ENCODE measurements at places on chromosomes 4 and X.

GRCh38 chr4:157992038-157992705, 180.7 kb downstream of the GASK1B start:
- DNase-seq = no peak

DNA sequence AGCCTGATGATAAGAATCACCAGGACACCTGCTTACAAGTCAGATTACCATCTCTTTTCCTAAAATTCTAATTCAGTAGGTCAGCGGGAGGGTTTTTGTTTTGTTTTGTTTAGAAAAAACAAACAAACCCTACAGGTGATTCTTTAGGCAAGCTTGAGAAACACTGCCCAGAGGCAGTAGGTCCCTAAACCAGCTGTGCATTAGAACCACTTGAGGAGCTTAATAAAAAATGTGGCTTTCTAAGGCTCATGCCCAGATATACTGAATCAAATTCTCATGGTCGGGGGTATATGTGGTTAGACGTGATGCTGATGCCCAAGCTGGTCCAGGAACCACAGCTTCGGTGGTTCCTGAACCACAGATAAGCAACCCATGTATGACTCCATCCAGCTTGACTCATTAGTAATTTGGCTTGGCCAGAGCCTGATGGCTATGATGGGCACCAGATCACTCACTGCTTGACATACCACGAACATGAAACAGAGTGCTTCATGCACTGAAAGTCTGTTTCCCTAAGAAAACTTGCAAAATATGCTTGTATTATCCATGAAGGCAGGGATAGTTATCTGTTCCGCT, 338.1 kb upstream of the F9 start:
- DNase-seq = no peak

DNA sequence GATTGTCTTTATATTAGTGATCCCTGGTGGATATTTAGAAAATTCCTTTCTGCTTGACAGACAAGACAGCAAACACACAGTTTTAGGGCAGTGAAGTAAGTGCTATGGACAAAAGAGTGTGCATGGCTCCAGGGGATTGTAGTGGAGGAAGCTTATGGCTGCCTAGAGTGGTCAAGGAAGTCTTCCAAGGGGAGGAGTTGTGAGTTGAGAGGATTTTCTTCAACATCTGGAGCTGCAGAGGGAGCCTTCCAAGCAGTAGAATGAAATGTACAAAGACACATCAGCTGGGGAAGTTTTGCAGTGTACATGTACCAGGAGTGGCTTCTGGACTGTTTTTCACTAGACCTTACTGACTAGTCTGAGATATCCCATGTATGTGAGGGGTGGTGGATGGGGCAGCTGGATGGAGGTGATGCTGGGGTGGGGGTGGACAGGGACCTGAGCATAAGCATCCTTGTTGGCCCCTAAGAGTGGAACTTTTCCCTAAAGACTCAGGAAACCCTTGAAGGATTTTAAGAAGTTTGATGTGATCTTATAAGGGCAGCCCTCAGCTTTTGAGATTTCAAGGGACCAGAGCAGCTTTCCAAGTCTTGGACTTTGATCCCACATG, 160.5 kb upstream of the TAPT1 start:
- DNase-seq = no peak

DNA sequence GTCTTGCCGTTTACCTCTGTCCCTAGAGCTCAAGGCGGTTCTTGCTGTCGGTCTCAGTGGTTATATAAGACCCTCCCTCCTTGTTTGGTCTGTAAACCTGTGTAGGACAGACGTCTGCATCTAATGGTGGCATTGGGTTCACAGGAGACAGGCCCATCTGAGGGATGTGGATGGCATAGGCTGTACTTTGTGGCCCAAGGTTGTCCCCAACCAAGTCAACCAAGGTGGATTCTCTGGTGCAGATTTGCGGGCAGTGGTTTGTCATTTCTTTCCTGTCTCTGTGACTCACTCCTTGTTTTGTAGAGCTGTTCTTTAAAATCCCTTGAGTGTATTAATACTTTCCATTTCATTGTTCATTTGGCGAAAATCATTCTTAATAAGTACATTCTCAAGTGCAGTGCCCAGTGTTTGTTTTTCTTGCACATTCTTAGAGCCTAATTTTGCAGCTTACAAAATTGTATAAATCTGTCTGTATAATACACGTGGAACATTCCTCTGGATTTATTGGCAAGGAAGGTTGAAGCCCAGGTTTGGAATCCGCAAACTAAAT, 68.0 kb upstream of the TLR2 start:
- no peak for DNase-seq

GRCh38 chr4:101954351-101954750, 163.8 kb downstream of the BANK1 start:
- no peak for DNase-seq

GRCh38 chrX:115650449-115650848, 89.5 kb downstream of the PLS3 start:
- DNase-seq = no peak

DNA sequence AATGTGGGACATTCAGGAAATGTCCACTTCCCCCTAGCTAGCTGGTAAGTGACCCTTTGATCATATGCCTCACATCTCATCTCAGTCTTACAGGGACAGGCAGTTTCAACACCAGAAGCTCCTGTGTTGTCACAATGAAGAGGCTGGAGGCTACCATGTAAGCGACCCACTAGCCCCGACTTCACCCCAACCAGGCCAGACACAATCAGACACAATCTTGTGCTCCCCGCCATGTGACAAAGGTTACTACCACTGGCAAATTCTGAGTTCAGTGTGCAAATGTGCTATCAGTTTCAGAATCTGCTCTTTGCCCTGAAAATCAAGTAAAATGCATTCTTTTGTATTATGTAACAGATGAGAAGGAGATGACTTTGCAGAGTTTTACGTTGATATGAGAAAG, 56.9 kb upstream of the STS start:
- no peak for DNase-seq

- no peak for DNase-seq
Observed at GRCh38 chr4:126937846-126938422, 694.8 kb upstream of the INTU start.

GRCh38 chrX:150761176-150761818, 68.1 kb downstream of the MTMR1 start:
- no peak for DNase-seq

GRCh38 chr4:183602557-183603027, 56.4 kb downstream of the RWDD4 start:
- DNase-seq = no peak

DNA sequence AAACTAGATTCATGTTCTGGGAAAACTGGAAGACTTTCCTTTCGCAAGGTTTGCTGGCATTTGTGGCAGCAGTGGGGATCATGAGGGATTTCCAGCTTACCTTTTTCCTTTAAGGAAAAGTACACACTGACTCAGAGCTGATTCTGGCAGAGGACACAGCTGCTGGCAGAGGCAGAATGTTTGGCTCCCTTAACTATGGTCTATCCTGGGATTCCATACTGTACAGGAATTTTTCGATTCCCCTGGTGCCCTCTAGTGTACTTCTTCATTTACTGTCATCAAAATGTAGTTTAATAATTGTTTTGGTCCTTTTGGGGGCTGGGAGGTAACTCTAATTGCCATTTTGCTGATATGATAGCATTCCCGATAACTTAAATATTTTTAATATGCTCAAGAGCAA, 152.7 kb downstream of the GABRG1 start:
- no peak for DNase-seq

- no peak for DNase-seq
Observed at GRCh38 chr4:155629183-155629825, 37.3 kb upstream of the GUCY1A1 start.

GRCh38 chr4:146285037-146285436, 70.7 kb downstream of the REELD1 start:
- no peak for DNase-seq

DNA sequence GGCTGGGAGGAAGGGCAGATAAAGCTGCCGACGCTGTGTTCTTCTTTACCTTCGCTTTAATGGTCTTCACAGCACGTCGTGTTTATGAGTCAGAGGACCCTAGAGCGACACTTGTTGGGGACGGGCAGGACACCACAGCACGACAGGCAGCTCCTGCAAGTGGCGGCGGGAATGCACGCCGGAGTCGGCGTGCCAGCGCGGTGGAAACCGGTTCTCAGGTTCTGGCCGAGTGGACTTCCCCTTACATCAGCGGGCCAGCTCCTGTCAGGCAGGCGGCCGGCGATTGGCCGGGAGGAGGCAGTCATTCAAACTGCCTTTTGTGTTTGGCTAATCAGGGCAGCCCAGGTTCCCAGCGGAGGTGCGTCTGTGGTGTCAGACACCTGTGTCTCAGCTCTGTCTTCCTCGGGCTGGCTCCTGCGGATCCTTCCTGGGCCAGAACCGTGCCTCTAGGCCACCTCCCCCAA, 150.9 kb downstream of the SHROOM3 start:
- DNase-seq = peak; percentile 14

GRCh38 chr4:131644619-131645018, 1504.5 kb upstream of the PCDH10 start:
- DNase-seq = no peak

- DNase-seq = no peak
Observed at GRCh38 chr4:1080961-1081688, 32.2 kb downstream of the RNF212 start.

DNA sequence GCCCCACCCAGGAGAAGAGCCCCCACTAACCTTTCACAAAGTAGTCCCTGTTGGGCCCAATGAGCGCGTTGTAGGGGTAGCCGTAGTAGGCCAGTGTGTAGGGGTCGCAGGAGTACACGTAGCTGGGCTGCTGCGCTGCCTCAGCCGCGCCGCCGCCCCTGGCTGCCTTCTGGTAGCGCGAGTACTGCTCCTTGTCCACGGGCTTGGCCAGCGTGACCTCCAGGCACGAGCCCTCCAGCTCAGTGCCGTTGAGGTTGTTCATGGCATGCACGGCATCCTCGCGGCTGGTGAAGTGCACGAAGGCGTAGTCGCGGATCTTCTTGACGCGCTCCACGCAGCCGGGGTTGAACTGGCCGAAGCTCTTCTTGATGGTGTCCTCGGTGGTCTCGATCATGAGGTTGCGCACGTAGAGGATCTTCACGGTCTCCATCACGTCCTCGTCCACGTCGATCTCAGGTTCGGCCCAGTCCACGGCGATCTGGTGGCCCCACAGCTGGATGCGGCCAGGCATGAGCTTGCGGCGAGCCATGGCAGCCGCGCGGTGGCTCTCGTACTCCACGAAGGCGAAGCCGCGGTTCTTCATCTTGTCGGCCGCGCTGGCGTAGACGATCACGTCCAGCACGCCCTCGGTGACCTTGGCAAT, 102.7 kb downstream of the CHRNA9 start:
- no peak for DNase-seq

- DNase-seq = no peak
Observed at GRCh38 chr4:127533028-127533700, 99.6 kb upstream of the INTU start.

- DNase-seq = no peak
Observed at GRCh38 chr4:46081674-46082073, 42.2 kb downstream of the GABRG1 start.

DNA sequence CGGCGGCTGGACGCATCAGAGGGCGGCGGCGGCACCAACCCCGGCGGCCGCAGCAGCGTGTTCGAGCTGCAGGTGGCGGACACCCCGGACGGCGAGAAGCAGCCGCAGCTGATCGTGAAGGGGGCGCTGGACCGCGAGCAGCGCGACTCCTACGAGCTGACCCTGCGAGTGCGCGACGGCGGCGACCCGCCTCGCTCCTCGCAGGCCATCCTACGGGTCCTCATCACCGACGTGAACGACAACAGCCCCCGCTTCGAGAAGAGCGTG, 1.9 kb downstream of the PCDH7 start:
- no peak for DNase-seq

GRCh38 chrX:142978130-142978684, 47.5 kb upstream of the SPANXN4 start:
- no peak for DNase-seq

- DNase-seq = no peak
Observed at GRCh38 chr4:65508168-65508567, 162.1 kb downstream of the EPHA5 start.

- no peak for DNase-seq
Observed at GRCh38 chr4:119139822-119140252, 4.2 kb downstream of the MYOZ2 start.

DNA sequence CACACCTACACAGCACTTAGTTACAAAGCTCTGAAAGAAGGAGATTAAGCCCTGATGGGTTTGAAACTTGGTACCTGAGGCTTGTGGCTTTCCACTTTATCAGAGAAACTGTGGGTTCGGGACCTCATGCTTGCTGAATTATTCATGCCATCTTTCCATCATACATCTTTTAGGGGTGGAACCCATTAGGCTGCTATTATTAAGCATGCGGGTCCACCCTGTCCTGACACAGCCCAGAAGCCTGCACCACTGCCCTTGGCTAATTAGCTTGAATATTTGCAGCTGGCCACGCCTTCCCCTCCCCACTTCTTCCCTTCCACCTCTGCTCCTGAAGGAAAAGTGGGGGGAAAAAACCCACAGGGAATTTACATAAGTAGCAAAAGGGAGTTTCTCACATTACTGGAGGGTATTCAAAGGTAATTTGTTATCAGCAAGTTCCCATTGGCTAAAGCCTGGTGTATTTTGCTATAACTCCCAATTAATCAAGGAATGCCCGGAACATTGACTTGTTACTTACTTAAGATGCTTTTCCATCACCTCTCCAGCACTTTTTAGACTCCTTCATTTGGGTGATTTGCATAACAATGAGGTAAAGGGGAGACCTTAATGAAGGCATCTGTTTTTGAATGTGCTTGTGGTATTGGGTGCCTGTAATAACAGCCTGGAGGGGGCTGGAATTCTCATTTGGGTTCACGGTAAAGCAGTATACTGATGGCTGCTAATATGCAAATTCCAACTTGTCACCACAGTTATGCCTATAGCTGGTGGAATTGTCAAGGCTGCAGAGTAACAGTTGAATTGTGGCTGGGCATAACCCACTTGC, 231.7 kb upstream of the GATB start:
- no peak for DNase-seq

GRCh38 chrX:42996861-42997260, 218.9 kb upstream of the PPP1R2C start:
- no peak for DNase-seq

- no peak for DNase-seq
Observed at GRCh38 chr4:122633211-122633610, 12.3 kb upstream of the IL21 start.

- no peak for DNase-seq
Observed at GRCh38 chr4:76028350-76028765, 5.1 kb upstream of the CXCL10 start.

DNA sequence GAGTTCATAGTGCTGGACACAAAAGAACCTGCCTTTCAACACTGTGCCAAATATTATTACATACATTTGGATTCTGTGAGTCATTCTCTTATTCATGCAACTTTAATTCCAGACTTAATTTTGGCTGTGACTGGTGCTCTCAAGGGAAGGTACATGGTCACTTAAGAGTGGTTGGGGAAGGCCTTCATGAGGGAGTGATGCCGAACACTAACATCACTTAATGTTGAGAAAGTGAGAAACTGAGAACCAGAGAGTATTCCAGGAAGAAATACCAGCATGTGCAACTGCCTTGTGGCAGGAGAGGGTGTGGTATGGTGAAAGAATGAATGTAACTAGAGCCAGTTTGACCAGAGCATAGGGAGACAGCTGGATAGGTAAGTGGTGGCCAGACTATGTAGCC, 41.5 kb upstream of the FHDC1 start:
- DNase-seq = no peak

- DNase-seq = no peak
Observed at GRCh38 chrX:53362449-53362848, 60.0 kb downstream of the SMC1A start.

GRCh38 chrX:8813036-8813435, 11.9 kb upstream of the FAM9A start:
- DNase-seq = no peak

All from activated CD8-positive, alpha-beta memory T cell treated with anti-CD3 and anti-CD28 coated beads, Interleukin-2, amount 50 U/mL, for 4 hours (primary cell).